Left renal pelvis (tissue), 4 donors: ENCODE measurements at places on chromosomes 5 and 9. TPM values are rescaled to one million over a fixed set of nuclear protein-coding genes. Genes with fewer than 3 reads are reported as not detected.

GRCh38 chr5:11760934-11761603 lies 143.2 kb downstream of the CTNND2 start:
- no peak for DNase-seq

- DNase-seq = no peak
These were observed 64.7 kb downstream of the ERMP1 start for GRCh38 chr9:5767968-5768932.

DNA sequence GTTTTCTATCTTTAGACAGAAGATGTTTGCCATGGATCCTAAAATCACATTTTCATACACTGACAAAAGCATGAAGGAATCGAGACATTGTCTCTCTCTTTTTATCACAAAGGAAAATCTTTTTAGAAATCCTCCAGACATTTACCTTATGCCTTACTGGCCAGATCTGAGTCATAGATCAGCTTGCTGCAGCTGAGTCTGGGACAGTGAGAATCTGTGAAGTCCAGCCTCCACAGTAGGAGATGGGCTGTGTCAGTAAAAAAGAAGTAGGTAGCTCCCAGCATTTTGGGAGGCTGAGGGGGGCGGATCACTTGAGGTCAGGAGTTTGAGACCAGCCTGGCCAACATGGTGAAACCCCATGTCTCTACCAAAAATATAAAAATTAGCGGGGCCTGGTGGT lies 333.4 kb upstream of the ZNF462 start:
- DNase-seq = no peak

DNA sequence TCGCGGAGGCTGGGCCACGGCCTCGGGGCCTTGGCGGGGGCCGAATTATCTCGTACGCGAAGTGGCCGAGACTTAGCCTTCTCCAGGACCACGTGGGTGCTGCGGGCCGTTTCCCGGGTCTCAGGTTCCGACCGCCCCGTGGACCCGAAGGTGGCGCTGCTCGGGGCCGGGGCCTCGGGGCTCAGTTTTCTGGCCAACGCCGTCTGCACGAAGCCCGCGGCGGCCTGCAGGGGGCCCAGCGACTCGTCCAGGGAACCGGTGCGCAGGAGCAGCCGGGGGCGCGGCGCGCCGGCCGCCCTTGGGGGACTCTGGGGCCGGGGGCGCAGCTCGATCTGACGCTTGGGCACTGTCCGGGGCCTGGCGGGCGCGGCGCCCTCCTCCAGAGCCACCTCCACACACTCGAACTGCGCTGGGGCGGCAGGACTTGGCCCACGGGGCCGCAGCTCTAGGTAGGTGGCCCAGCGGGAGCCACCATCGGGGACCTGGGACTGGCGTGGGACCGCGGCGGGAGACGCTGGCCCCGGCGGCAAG lies 716 bp downstream of the PROB1 start:
- DNase-seq = no peak

- no peak for DNase-seq
These were observed 845 bp upstream of the NR4A3 start for GRCh38 chr9:99820685-99821395.

GRCh38 chr9:137243626-137244485 lies 2.8 kb downstream of the TUBB4B start:
- DNase-seq = no peak

- DNase-seq = no peak
These were observed 170.9 kb downstream of the TMEM38B start for GRCh38 chr9:105865285-105865684.

GRCh38 chr5:169999621-170000020 lies 19.3 kb upstream of the INSYN2B start:
- no peak for DNase-seq

DNA sequence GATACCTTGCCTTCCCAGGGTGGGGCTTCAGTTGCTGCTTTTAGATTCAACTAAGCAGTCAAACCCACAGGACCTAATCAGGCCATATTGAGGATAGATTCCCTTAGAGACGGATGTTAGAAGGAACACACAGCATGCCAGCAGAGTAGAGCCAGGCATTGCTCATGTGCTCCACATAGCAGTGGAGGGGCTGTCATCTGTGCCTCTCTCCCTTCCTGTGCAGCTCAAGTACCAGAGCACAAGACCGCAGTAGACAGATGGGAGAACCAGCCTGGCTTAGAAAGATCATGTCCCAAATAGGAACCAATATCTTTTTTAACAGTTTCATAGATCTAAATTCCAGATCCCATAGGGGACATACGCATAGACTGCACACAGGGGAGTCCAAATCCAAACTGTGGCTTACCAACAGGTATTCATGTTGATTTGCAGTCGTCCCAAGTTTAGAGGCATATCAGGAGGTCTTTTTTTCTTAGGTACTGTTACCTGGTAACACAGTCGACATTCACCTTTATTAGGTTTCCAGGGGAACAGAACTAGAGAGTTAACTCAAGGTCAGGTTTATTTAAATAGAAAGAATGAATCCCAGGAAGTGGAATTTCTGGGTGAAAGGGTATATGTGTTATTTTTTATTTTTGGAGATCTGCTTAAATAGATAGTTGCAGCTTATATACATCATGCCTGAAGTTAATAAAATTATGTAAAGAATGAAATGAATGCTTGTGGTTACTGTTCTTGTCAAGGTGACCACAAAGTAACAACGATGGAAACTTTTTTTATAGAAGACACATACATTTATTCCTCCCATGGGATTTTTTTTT lies 43.5 kb upstream of the PCAT7 start:
- no peak for DNase-seq

DNA sequence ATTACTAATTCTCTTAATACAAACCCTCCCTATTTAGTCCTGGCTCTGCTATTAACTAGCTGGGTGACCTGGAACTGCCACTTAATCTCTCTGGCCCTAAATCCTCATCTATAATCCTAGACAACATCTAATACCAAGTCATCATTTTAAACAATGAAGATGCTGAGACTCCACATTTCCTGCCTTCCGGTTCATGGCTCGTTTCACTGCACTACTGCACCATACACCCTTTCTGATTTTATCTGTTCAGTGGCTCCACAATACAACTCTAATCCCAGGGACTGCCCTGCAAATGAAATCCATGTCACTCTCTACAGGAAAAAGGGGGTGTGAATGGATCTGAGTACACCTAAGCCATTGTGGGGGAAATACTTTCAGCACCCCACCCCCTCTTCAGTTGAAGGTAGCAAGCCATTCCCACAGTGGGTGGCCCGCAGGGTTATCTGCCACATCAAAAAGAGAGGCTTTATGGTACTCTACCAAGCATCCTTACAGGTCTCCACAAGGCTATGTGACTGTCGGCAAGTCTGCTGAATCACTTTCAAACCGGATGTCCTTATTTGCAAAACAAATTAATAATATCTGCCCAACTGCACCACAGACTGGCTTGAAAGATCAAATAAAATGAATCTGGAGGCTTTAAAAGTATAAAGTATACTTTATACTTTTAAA lies 89.5 kb downstream of the EPB41L4A start:
- no peak for DNase-seq

DNA sequence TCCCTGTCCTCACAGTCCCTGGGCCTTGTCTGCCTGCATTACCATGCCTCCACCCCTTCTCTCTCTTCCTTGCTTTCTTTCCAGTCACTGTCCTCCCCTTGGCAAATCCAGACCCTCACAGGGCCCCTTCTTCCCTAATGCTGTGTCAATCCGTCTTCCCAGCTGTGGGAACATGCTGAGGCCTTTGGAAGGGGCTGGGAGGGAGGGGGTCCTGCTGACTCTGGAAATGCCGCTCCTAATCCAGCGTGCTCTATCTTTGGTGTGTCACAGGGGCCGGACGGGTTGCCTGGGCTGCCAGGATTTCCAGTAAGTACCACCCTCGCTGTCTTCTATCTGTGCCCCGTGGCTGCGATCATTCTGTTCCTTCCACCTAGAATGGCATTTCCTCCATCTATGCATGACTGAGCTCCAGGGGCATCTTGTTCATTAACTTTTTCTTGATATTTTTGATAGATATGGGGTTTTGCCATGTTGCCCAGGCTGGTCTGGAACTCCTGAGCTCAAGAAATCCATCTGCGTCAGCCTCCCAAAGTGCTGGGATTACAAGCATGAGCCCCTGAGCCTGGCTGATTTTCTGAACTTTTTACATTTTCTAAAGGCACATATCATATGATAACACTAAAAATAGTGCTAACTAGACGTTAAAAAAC lies 64.5 kb upstream of the TGFBR1 start:
- no peak for DNase-seq

PLAC8L1 gene
- polyA plus RNA-seq = 2.6 TPM

SLC36A2 gene
- 5.0 TPM for polyA plus RNA-seq

PFDN1 gene
- 83.9 TPM for polyA plus RNA-seq

SPINK7 gene
- not detected for polyA plus RNA-seq

SHOC1 gene
- 0.14 TPM for polyA plus RNA-seq

CTSV gene
- polyA plus RNA-seq = 36.3 TPM
